ENCODE measurements at places on chromosomes 5 and 9.

DNA sequence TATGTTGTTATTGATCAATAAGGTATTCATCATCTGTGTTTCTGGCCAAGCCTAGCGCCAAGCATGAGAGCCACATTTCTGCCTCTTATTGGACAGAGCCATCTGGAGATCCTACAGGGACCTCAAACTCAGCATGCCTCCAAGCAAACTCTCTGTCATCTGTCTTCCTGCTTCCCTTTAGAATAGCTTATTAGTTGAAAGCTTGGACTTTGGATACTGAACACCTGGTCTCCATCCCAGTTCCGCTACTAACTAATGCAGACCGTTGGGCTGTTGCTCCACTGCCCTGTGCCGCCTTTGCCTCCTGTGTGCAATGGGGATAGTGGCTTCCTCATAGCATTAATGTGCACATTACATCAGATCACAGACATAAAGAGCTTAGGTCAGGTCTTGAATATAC is 65.5 kb downstream of the MAP1B start:
- no peak for DNase-seq

DNA sequence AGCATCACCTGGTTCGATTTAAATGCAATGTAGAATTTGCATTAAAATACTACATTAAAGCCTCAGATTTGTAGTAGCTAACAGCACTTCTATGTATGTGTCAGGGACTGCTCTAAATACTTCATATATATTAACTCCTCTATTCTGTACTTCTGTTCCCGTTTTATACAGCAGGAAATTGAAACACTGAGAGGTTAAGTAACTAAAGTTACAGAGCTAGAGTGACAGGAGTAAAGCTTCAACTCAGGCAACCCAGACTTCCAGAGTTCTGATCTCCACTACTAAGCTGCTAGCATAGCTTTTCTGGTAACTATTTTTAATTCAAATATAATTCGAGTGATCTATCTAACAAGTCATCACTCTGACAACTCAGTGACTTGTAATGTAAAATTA is 619 bp upstream of the APC start:
- DNase-seq = no peak

GRCh38 chr9:87880116-87880515 is 2.6 kb upstream of the SPATA31E1 start:
- no peak for DNase-seq

DNA sequence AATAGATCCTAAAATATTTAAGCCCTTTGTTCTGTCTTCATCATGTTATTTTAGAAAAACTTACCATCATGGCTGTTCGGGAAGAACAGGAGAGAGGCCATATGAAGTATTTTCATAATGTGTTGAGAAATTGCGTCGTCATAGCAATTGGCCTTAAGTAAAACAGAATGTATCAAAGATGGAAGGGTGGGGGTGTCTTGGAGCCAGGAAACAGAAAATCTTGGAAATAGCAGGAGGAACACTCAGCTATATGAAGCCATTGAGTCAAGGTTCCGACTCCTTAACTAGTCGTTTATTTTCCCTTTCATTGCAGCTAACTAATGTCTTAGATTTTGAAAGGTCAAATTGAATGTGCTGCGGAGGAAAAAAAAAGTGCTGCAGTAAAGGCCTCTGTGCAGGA is 1.3 kb downstream of the SPTAN1 start:
- no peak for DNase-seq

GRCh38 chr5:137629646-137630045 is 106.2 kb downstream of the KLHL3 start:
- DNase-seq = no peak

- no peak for DNase-seq
Observed at GRCh38 chr5:92962752-92963151, 618.3 kb downstream of the NR2F1-AS1 start.

DNA sequence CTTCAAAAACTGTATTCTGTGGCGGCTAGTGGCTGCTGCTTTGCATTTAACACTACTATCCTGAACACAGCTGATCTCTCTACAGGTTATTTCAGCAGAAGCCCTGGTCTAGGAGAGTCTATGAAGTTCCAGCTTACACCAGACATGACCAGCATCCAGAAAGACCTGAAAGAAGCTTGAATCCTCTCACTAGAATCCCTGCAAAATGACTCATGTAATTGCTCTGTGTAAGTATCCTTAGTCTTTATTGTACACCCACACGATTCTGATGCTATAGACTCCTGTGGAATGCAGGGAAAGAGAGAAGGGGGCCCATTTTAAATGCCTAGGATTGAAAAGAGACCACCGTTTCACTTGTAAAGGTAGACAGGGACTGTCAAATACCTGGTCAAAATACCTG is 859 bp upstream of the GRIA1 start:
- no peak for DNase-seq

- no peak for DNase-seq
Observed at GRCh38 chr5:142720641-142721271, 34.9 kb upstream of the FGF1 start.

DNA sequence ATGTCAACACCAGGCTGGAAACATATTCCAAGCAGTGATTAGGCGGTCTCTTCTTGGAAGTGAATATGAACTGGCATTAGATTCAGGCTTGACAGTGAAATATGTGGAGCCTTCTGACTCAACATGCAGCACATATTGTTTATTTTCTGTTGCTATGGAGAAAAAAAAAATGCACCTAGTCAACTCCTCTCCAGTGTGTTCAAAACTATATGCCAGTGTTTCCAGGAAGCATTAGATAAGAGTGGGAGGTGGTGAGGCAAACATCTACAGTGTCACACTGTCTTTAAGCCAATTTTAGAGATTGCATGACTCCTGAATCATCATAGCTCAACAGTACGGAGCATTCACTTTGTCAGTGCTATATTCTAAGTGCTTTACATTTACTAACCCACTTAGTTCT is 117.9 kb downstream of the HCN1 start:
- DNase-seq = no peak

DNA sequence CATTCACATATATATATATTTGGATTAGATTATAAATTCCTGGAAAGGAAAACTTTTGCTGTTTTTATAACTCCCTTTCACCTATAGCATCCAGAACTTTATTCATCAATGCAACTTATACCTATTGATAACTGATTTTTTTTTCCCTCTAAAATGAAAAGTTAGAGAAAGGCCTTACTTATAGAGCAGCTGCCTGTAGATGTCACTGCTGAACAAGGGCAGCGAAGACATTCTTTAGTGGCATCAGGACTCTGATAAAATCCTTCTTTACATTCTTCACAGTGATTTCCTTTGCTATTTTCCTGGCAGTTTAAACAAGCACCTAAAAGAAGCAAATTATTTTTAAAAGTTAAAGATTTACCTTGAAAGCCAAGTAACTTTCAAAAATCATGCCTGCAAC is 32.3 kb upstream of the CDK5RAP2 start:
- no peak for DNase-seq

DNA sequence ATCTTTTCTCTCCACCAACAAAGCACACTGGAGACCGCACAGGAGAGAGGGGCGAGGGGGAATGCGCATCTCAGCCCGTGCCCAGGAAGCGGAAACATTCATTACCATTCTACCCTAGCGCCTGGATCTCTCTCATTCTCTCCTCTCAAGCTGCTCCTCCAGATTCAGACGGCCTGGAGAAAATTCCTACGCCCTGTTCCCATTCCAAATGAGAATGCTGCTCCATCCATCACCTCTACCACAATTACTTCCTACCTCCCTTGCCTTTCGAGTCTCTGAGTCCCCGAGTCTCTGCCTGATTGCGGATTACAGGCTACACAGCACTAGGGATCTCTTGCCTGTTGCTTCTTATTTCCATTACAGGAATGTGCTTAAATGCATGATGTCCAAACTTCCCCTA is 6.7 kb downstream of the DDX31 start:
- DNase-seq = no peak

DNA sequence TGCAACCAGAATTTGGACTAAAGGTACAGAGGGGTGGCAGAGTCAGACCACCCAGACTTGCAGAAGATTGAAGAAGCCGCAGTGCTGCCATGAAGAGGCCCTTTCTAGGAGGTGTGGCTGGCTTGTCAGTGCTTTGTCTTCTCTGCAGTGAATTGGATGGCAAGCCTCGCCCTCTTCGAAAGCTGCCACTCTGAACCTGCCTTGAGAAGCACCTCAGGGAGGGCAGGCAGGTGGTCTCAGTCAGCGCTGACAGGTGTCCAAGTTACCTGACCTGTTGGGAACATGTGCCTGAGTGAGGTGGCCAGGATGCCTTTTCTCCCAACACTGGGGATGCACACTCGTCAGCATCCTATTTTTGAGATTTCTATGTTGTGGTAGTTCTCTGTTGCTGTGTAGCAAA is 6.2 kb downstream of the TENT4A start:
- DNase-seq = no peak

- no peak for DNase-seq
Observed at GRCh38 chr9:117093891-117094844, 320.7 kb downstream of the ASTN2 start.

- no peak for DNase-seq
Observed at GRCh38 chr9:90810691-90811090, 9.1 kb downstream of the SYK start.

DNA sequence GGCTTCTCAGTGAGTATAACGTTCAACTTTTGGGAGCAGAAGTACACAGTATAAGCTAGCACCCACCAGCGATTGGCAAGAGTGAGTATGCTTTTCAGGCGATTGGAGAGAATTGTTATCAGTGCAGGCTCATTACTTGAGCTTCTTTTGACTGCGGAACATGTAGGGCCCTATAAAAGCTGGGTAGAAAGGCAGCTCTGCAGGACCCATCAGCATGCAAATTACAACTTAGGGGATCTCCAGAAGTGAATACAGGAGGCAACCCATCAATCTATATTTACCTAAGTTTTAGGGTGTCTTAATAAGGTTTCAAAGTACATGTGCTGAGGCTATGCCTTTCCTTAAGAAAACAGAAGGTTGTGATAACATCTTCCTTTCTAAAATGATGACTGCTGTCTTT is 225.0 kb downstream of the MLLT3 start:
- DNase-seq = no peak

GRCh38 chr5:11426442-11426841 is 477.8 kb downstream of the CTNND2 start:
- DNase-seq = no peak

DNA sequence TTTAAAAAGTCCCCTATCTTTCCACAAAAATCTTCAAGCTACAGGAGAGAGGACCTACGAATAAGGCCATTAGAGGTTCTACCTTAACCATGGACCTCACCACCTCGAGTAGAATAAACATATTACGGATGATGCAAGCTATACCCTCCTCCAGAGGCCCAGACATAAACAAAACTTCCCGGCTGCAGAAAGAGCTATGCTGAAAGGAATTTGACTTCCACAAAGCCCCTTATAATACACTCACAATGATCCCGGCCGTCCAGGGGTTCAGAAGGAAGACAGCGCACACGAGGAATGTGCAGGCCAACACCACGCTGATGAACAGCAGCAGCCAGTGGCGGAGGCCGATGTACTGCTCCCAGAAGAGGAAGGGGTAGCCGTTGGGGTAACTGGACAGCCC is 59.0 kb downstream of the PTCH1 start:
- no peak for DNase-seq

GRCh38 chr5:112084149-112084548 is 327.2 kb upstream of the NREP start:
- DNase-seq = no peak

- DNase-seq = no peak
Observed at GRCh38 chr5:61344187-61344944, 12.3 kb downstream of the ZSWIM6 start.

GRCh38 chr5:14155075-14155474 is 11.9 kb downstream of the TRIO start:
- DNase-seq = no peak

GRCh38 chr9:112338561-112338960 is 5.1 kb upstream of the PTBP3 start:
- DNase-seq = no peak

- DNase-seq = no peak
Observed at GRCh38 chr9:90801241-90801972, at the start of gene SYK. Gene SYK (plus strand): TSS chr9:90801819. CDS start chr9:90843899, 42,080 bp downstream.

DNA sequence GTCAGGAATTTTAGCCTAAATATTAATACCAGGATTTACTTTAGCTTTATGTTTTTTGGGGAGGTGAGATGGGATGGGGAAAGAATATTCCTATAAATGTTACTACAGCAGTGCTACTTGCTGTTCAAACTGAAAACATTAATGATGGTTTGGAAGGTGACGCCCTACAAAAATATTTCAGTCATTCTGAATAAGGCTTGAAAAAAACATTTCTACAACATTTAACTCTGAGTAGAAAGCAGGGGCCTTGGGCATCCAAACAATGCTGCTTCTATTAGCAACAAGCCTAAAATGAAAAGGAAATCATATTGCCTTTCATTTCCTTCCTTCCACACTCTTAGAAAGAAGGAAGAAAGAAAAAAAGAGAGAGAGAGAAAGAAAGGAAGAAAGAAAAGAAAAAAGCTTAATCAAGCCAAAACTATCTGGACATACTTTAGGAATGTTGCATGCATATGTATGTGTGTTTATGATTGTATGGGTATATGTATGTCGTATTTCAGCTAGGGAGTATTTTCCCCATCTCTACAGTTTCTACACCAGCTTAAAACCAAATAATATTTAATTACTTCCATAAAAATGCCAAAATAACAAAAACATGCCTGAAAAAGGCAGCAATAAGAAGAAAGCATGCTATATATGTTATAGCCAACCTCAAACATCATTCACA is 16.3 kb upstream of the DAB2 start:
- no peak for DNase-seq

DNA sequence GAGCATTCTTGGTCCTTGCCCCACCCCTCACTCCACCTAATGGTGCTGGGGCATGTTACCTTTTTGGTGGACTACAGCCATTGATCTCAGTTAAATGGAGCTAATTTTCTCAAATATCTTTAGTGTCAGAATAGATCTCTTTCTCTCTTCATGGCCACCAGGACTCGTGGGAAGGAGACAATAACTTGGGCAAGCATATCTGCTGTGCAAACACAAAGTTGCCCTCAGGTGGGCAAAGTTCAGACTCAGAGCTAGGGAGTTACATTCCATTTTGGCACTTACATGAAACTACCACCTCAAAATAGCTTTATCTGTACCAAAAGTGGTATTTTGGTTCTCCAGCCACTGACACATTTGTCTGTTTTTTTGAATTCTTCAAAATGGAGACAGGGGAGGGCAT is 671.9 kb upstream of the KLF4 start:
- DNase-seq = no peak

GRCh38 chr9:15058236-15058635 is 148.0 kb upstream of the FREM1 start:
- no peak for DNase-seq

DNA sequence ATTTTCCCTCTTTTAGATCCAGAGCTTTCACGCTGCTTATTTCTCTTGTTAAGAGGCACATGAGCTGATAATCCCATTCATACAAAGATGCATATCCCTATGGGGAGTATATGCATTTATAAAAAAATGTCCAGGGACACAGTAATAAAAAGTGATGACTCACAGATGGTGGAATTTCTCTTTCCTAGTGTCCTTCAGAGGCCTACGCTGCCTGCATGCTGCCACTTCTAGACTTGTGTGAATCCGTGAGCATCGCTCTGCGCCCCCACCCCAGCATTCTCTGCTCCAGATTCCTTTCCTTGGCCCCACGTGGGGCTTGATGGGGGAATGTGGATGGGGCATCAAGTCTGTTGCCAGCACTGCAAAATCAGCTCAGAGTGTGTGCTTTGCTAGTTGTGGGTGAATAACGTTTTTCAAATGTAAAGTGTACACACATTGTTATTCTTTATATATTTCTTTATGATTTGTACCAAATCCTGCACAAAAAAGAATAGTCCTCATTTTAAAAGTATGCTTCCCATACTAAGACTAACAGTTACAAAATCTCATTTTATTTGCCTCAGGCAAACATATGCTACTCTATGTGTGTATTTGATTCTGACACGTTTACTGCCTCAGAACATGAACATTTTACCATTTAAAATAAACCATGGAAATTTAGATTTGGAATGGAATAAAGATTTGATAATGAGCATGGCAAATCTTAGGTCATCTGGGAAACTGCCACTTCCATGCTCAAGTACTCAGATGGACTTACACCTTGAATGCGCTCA is 22.4 kb upstream of the RASGRF2 start:
- DNase-seq = no peak

Data from stimulated activated CD8-positive, alpha-beta memory T cell treated with anti-CD3 and anti-CD28 coated beads, Interleukin-2, amount 100 ng/mL, for 1 hour (primary cell).